Stimulated activated CD8-positive, alpha-beta memory T cell treated with anti-CD3 and anti-CD28 coated beads, Interleukin-4, amount 100 ng/mL, for 24 hours (primary cell): ENCODE measurements at places on chromosomes 1 and 21.
A peak's percentile ranks its signal among the peaks of the same experiment; 100 is the strongest.

- DNase-seq: peak; percentile 26
These were observed 238.0 kb upstream of the TMEM51 start for GRCh38 chr1:14915356-14916054.

- no peak for DNase-seq
These were observed 43.4 kb upstream of the RHOU start for GRCh38 chr1:228691926-228692325.

DNA sequence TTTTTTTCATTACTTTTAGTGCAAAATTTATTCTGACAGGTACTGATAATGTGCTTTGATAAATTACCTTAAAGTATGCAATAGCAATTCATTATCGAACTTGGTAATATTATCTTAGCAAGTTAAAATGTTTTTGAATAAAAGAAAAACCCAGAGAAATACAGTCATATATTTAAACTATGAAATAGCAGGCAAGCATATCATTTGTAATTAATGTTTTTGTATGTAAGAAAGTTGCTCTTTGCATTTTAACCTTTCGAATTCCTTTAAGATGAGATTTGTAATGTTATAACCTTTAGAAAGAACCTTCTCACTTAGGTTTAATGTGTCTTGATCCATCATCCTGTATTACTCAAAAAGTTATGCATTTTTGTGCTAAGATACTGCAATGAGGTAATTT is 585.6 kb downstream of the PTBP2 start:
- no peak for DNase-seq

- DNase-seq: no peak
These were observed 223.2 kb downstream of the BACH1 start for GRCh38 chr21:29521872-29522271.

DNA sequence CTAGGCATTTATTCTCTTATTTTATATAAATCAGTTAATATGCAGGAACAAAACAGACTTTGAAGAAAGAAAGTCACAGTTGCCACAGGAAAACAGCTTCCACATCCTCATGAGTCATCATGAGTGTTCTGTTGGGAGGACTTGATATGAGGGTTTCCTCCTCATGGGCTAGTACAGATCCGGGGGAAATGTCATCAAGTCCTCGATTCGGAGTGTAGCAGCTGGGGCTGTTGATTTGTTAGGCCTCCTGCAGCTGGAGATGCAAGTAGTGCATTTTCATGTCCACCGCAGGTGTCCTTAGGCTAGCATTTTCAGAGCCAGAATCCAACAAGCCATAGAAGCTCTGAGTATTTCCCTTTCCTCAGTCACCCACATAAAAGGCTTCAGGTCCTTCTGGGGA is 36.7 kb downstream of the ADAM30 start:
- DNase-seq: no peak

- no peak for DNase-seq
These were observed 17.5 kb upstream of the OR6N2 start for GRCh38 chr1:158798531-158798930.

DNA sequence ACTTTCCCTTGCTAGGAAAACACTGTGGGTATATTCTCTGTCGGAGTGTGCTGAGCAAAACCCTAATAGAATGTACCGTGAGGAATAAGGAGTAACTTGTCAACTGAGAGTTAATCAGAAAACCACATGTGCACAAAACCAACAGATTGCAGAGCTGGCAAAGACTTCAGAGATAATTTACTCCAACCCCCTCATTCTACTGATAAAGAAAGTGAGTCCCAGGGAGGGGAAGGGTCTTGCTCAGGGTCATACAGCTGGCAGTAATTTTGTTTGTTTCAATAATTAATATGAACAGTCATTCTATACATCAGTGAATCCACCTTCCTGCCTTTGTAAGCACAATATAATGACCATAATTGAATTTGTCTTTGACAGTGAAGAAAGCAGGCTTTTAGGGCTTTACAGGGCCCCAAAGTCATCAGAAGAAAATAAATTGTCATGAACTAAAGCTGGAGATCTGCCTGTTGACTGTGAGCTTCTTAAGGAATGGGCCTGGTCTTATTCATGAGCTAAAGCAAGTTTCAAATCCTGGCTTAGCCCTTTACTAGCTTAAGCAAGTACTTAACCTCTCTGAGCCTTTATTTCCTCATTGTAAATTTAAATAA is 67.2 kb upstream of the HOOK1 start:
- DNase-seq: no peak

DNA sequence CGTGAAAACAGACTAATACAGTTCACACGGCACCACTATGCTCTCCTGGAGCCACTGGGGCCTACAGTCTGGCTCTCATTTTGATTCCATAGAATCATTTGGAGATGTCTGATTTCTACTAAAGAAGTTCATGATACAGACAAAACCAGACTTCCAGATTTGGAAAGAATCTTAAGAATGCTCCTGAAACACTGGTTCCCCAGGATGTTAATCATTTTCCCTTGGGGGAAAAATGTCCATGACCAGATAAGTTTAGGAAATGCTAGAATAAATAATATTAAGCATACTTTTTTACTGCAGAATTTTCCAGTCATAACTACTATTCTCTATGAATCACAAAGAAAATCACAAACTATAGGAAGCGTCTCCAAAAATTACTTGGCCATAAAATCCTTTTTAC is 63.0 kb upstream of the RGS7 start:
- DNase-seq: no peak

GRCh38 chr1:201267481-201268229 is 15.7 kb upstream of the PKP1 start:
- DNase-seq: no peak
